ENCODE measurements at places on chromosomes 1 and 21.

DNA sequence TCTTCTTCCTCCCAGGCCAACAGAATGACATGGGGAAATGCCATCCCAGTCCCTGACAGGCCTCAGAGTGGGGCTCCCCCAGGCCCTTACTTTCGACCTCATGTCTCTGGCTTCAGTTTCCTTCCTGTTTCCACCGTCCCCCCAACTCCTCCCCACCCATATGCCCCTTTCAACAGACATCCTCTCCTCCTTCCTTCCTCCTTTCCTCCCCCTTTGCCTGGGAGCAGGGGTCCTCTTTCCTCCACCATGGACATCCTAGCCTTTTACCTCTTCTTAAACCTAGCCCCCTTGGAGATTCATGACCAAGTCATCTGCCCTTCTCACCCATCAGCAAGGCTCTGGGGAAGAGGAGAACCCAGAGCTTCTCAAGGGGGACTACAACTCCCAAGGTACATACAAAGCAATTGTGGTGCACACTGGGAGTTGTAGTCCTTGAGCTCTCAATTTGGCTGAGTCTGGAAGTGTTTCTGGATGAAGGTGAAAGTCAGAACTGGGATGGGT lies 4.0 kb downstream of the ZBTB7B start:
- peak; percentile 28 for DNase-seq

GRCh38 chr1:63073309-63074306 lies 248.8 kb upstream of the FOXD3 start:
- DNase-seq, result no peak

DNA sequence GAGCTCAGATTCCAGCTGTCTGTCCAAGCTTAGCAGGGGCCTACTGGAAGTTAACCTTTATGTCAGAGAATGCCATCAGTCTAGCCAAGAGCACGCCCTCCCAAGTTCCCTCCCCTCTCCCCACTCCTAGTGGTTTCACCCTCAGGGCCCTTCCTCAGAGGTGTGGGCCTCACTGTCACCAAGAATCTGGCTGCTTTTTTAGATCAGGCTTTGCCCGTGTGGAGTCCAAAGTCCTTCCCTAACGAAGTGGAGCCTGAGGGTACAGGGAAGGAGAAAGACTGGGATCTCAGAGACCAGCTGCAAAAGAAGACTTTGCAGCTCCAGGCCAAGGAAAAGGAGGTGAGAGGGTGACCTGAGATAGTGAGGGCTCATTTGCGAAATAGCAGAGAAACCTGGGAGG lies 4.1 kb downstream of the C1orf74 start:
- DNase-seq, result no peak

- no peak for DNase-seq
Measured at GRCh38 chr1:51517361-51518032, 1.6 kb downstream of the EPS15 start.

GRCh38 chr1:111497592-111497991 lies 5.8 kb downstream of the ADORA3 start:
- DNase-seq, result no peak

DNA sequence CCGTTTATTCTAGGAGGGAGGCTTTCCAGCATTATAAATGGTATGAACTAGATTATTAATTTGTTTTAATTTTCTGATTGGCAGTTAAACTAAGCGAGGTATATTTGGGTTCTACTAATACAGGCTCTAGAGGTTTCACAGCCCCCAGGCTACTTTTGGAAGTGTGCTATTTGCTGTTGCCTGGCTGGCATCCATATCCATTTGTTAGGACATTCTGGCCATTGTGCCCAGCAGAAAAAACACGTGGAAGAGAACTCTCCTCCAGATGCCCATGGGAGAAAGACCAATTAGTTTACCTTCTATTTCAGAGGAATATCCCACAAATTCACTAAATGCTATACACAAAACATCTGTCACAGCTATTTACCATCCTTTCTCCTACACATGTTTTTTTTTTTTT lies 29.3 kb downstream of the MACO1 start:
- no peak for DNase-seq

GRCh38 chr21:37237764-37238163 lies 29.4 kb downstream of the VPS26C start:
- DNase-seq, result no peak

DNA sequence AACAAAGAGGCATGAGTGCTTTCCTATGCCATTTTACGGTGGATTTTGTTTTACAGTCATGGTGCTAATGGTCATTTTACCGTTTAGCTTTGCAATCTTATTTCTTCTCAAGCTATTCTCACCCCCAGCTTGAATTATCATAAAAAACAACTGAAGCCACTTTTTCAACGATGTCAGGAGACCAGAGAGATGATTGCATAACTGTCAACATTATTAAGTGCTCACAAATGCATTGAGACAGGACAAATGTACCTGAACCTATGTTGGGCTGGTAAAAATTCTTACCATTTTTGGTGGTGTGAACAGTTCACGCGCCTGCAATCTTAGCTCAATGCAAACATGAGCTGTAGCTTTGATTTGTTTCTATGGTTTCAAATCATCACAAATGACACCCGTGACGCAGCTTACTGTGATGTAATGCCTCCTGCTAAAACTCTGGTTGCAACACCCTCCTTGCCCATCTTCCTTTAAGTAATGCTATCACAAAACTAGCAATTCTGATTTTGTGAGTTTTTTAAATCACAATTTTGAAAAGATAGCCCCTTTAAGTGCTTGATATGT lies 104.4 kb downstream of the UCHL5 start:
- no peak for DNase-seq

- no peak for DNase-seq
Measured at GRCh38 chr1:153985941-153986761, at the start of gene RAB13. Gene RAB13 (minus strand): TSS chr1:153986339. CDS start chr1:153986236, 103 bp downstream.

GRCh38 chr1:65725064-65725463 lies 67.6 kb upstream of the PDE4B start:
- DNase-seq, result no peak

DNA sequence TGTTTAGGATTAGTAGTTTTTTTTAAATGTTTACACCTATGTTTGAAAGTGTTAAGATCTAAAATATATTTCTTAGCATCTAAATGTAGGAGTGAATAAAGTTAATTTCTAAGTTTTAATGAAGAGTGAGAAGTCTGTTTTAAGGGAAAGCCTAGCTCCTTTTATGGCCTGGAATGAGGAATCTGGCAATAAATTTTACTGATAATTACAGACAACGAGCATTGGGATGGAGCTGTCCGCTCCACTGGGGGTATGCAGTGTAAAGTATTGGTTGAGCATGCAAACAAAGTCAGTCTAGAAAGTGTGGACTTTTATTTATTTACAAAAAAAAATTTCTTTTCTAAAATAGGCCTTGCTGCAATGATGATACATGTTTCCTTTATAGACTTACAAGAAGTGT lies 19.0 kb downstream of the CLIC6 start:
- no peak for DNase-seq

DNA sequence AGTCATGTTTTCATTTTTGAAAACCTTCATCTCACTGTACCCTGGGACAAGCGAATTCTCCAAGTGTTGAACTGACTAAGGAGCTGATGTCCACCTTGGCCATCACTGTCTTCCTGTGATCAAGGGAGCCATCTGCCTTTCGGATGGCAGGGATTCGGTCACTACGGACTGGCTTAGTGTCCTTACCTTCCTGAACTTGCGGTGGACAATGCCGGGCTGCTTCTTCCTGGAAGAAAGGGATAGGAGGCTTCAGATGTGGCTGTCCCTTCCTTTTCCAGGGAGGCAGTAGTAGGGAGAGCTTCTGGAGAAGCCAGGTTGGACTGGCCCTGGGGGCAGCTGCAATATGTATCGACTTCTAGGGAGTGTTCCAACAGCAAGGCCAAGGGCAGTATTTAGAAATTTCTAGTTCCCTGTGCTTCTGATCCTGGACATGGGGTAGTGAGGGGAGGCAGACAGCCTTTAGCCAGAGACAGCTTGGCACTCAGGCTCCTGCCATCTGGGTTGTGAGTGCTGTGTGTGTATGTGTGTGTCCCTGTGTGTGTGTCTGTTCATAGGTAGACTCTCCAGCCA lies 114.6 kb downstream of the IER5 start:
- no peak for DNase-seq

DNA sequence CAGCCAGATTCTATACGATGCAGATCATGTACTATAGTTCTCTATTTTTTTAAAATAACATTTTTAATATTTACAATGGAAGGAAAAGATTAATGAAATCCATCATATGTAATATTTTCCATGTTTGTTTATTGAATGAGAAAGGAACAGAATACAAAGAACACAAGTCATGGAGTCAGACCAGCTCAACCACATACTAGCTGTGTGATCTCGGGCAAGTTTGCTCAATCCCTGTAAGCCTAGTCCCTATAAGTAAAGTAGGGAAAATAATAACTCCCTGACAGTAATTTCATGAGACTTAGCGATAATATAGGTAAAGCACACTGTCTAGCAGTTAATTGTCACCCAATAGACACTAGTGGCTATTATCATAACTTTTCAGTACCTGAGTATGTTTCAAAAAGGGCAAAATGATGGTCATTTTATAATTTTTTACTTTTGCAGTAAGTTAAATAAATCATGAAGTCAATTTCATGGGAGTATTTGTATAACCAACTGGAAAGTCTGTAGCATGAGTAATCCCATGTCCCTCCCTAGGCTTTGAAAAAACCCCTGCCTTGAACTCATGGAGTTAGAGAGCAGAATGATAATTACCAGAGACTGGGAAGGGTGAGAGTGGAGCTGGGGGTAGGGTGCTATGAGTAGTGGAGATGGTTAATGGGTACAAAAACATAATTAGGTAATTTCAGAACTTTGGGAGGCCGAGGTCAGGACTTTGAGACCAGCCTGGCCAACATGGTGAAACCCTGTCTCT lies 37.0 kb upstream of the EPS15 start:
- no peak for DNase-seq

GRCh38 chr1:193868425-193868824 lies 682.0 kb upstream of the B3GALT2 start:
- DNase-seq, result no peak

DNA sequence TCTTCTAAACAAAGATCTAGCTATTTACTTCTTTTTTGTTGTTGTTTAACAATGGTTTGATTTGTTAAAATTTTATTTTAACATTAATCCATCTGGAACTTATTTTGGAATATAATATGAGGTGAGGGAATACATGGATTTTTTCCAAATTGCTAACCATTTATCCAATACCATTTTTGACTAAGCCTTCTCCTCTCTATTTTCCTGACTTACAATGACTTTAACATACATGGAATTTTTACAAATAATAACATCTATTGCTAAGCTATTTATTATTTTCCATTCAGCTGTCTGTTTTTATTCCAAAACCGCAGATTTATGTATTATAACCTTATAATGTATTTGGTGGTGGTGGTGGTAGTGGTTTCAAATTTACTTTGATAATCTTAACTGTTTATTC lies 420.3 kb upstream of the ADGRL2 start:
- no peak for DNase-seq

GRCh38 chr1:1322418-1322817 lies 2.0 kb downstream of the INTS11 start:
- DNase-seq, result no peak

GRCh38 chr1:37673920-37674319 lies 18.4 kb upstream of the CDCA8 start:
- DNase-seq, result peak; percentile 45
